Esophagus muscularis mucosa (tissue), 4 donors: ENCODE measurements at places on chromosomes 1 and 21. TPM values are rescaled to one million over a fixed set of nuclear protein-coding genes. Genes with fewer than 3 reads are reported as not detected.
A peak's percentile ranks its signal among the peaks of the same experiment; 100 is the strongest.

DNA sequence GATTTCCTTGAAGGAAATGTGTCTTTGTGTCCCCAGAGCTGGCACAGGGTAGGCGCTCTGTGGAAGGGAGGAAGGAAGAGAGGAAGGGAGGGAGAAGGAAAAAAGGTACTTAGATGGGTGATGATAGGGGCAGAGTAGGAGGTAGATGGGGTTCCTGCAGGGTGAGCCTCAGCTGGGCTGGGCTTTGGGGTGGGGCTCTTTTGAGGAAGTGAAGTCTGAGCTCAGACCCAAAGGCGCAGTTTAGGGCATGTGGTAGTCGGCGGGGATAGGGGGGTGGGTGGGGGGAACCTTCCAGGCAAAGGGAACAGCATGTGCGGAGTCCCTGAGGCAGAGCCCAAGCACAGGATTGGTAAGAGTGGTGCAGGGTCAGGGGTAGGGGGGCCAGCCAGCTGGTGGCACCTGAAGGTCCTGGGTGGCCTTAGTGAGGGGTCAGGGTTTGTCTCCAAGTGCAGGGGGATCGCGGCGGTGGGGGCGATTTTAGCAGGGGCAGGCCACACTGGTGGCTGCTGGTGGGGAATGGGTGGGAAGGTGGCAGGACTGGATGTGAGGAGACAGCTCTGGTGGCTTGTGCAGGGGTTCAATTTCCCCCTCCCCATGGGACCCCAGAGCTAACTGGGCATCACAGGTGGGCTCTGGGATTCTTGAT, 8.4 kb upstream of the HTR6 start:
- no peaks in the 10 kb centered on the region for H3K27me3 ChIP-seq
- H3K36me3 ChIP-seq = peaks cover 45% of the 10 kb centered on the region
- H3K4me3 ChIP-seq = no peak overlapping the region
- peaks cover 72% of the 10 kb centered on the region for H3K4me1 ChIP-seq

GRCh38 chr1:35447278-35447677, 109.9 kb downstream of the KIAA0319L start:
- no peaks in the 10 kb centered on the region for H3K27me3 ChIP-seq
- peaks cover 17% of the 10 kb centered on the region for H3K4me1 ChIP-seq
- peaks cover 39% of the 10 kb centered on the region for H3K36me3 ChIP-seq
- H3K4me3 ChIP-seq = no peak overlapping the region
- DNase-seq = no peak

AMPD1 gene
- not detected for total RNA-seq

DNA sequence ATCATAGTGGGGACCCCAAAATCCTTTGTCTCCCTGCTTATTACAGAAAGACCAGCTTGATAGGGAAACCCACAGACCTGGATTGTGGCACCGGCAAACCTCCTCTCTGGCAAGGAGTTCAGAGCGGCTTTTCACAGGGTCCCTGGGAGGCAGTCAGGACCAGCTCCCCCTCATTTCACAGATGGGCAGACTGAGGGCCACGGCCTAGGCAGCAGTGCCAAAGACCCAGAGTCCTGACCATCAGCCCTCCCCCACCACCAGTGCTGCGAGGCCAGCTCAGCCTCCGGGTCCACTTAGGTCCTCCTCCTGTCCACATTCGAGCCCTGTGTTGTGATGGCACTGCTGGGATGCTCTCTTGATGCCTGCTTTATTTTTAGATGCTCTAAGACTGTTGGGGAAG, 57.2 kb downstream of the CAMK2N1 start:
- H3K27me3 ChIP-seq = no peaks in the 10 kb centered on the region
- no peak overlapping the region for H3K27ac ChIP-seq
- no peak overlapping the region for H3K4me3 ChIP-seq
- DNase-seq = no peak
- no peaks in the 10 kb centered on the region for H3K36me3 ChIP-seq

DNA sequence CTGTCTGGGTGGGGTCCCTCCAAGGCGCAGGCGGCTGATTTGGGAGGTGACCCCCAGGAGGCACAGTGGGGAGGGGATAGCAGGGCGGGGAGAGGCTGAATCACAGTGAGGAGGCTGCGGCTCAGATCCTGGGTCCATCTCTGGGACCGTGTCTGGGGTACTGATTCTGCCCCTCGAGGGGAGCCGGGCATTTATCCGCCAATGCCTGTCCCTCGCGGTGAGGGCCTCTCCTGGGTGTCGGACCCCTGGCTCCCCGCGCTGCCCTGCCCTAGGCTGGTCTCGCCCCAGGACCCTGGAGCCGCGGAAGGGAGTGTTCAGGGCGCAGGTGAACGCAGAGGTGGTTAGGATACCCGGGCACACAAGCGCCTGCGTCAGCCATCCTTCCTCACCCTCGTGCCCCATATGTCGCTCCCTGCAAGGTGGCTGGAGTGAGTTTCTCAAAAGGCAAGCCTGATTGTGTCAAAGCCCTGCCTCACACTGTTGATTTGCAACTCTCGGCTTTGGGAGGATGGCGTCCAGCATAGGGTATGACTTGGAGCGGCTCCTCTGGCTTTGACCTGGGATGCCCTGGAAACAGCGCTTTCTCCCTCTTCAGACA, 530.9 kb downstream of the PTPRU start:
- no peak overlapping the region for H3K4me3 ChIP-seq
- no peak overlapping the region for H3K27ac ChIP-seq
- no peaks in the 10 kb centered on the region for H3K4me1 ChIP-seq
- peak; percentile 87 for DNase-seq
- no peaks in the 10 kb centered on the region for H3K36me3 ChIP-seq

MPL gene
- total RNA-seq = not detected

NEK2 gene
- not detected for total RNA-seq

GRCh38 chr21:33325222-33326067, 675 bp downstream of the IFNAR1 start:
- peak overlapping the region; percentile 99 for H3K4me3 ChIP-seq
- DNase-seq = peak; percentile 94
- H3K36me3 ChIP-seq = no peaks in the 10 kb centered on the region
- peak overlapping the region; percentile 94 for H3K27ac ChIP-seq
- H3K27me3 ChIP-seq = no peaks in the 10 kb centered on the region
- H3K4me1 ChIP-seq = peaks cover 27% of the 10 kb centered on the region

DNA sequence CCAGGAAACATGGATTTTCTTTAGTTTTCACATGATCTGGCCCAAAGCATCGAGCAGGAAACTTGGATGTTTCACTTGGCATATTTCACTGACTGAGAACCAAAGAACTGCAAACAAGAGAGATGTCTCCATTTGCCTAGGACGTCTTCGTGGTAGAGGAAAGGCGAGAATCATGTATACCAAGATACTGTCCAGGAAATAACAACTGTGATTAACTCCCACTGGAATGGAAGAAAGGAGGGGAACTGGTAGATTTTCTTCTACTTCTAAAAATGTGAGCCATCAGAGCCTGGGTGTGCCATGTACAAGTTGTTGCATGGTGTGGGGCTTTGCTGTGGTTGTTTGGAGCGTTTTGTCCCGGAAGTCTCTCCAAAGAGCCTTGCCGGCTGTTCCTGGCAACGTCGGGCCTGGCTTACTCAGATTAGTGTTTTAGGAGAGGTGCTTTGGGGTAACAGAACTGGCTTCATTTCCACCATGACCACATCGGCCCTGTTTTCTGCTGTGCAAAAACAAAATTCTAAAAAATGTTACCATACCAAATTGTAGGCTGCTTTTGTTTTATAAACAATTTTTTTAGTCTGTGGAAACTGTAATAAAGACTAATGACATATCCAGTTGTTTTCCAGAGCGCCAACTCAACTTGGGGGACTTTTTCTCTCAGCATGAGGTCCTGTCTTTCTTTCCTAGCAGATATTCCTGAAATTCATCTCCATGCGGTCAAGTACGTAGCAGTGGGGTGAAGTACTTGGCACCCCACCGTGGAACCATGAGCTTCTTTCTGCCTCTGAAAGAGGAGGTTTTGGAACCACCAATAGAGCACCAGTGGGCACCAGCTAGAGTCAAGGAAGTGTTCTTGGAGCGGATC, 118.3 kb downstream of the TM2D1 start:
- peak overlapping the region; percentile 73 for H3K27ac ChIP-seq
- DNase-seq = peak; percentile 94
- no peaks in the 10 kb centered on the region for H3K4me1 ChIP-seq
- no peak overlapping the region for H3K4me3 ChIP-seq
- H3K36me3 ChIP-seq = no peaks in the 10 kb centered on the region

HAO2 gene
- total RNA-seq = not detected

- H3K4me1 ChIP-seq = no peaks in the 10 kb centered on the region
- no peak overlapping the region for H3K4me3 ChIP-seq
- no peak for DNase-seq
- H3K36me3 ChIP-seq = no peaks in the 10 kb centered on the region
Measured at GRCh38 chr1:71817028-71817427, 465.3 kb downstream of the NEGR1 start.

KRTAP19-1 gene
- not detected for total RNA-seq

GRCh38 chr1:201508809-201509208, 1.9 kb upstream of the CSRP1 start:
- peaks cover 74% of the 10 kb centered on the region for H3K4me1 ChIP-seq
- H3K4me3 ChIP-seq = no peak overlapping the region
- H3K36me3 ChIP-seq = no peaks in the 10 kb centered on the region

THEM5 gene
- not detected for total RNA-seq

- no peak overlapping the region for H3K27ac ChIP-seq
- H3K4me3 ChIP-seq = no peak overlapping the region
- H3K27me3 ChIP-seq = no peaks in the 10 kb centered on the region
- peaks cover 31% of the 10 kb centered on the region for H3K4me1 ChIP-seq
Measured at GRCh38 chr1:206579747-206580437, 32.4 kb downstream of the EIF2D start.

- H3K36me3 ChIP-seq = no peaks in the 10 kb centered on the region
- peaks cover 10% of the 10 kb centered on the region for H3K4me1 ChIP-seq
- H3K4me3 ChIP-seq = no peak overlapping the region
- H3K27ac ChIP-seq = no peak overlapping the region
- H3K27me3 ChIP-seq = no peaks in the 10 kb centered on the region
Measured at GRCh38 chr1:221099747-221100595, 220.7 kb downstream of the HLX start.

DNA sequence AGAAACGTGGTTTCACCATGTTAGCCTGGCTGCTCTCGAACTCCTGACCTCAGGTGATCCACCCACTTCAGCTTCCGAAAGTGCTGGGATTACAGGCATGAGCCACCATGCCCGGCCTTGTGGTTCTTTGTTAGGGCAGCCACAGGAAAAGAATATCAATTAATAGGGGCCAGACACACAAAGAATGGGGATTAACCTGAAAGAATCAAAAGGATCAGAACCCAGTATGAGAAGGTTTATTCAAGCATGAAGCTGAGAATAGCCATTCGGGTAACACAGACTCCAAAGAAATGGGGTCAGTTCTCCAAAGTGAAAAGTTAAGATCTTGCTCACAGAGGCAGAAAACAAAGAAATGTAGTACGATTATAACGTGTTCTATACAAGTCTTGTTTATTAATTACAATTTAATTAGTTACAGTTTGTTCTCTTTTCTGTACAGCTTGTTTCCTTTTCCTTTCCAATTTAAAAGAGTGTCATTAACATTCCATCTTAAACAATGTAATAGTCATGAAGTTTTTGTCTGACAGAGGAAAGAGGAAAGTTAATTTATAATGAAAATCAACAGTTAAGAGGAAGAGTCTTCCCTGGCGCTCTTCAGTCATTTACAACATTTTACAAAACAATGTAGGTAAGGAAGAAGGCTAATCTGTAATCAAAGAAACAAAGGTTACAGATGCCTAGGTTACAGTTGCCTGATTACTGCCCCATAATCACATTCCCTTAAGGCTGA, 51.3 kb upstream of the SLC45A1 start:
- no peaks in the 10 kb centered on the region for H3K36me3 ChIP-seq
- H3K4me3 ChIP-seq = no peak overlapping the region
- no peak for DNase-seq
- peaks cover 30% of the 10 kb centered on the region for H3K4me1 ChIP-seq
- peak overlapping the region; percentile 87 for H3K27ac ChIP-seq

GRCh38 chr1:19723874-19724273, 59.2 kb downstream of the HTR6 start:
- no peaks in the 10 kb centered on the region for H3K27me3 ChIP-seq
- H3K36me3 ChIP-seq = peaks cover 43% of the 10 kb centered on the region
- H3K4me3 ChIP-seq = no peak overlapping the region
- no peak for DNase-seq
- H3K27ac ChIP-seq = no peak overlapping the region
- H3K4me1 ChIP-seq = peaks cover 13% of the 10 kb centered on the region

DNA sequence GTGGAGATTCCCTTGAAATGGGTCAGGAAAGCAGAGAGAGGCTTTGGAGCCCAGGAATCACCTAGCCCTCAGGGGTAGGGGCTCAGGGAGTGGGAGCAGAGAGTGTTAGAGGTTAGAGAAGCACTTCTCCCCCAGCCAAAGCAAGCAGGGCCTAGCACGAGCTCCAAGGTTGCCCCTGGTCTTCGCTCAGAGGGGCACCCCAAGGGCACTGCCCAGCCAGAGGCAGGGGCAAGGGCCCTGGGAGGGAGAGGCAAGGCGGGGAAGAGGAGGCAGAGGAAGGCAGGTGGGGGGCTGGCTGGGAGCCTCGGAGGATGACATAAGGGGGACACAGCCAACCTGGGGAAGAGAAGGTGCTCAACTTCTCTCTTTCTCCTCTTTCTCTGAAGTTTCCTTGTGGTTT, 71.9 kb downstream of the CASZ1 start:
- no peaks in the 10 kb centered on the region for H3K36me3 ChIP-seq
- no peak overlapping the region for H3K4me3 ChIP-seq
- H3K27me3 ChIP-seq = no peaks in the 10 kb centered on the region

BLACAT1 gene
- total RNA-seq = not detected

GRCh38 chr1:18751425-18751824, 108.0 kb downstream of the TAS1R2 start:
- no peaks in the 10 kb centered on the region for H3K27me3 ChIP-seq
- no peaks in the 10 kb centered on the region for H3K36me3 ChIP-seq
- no peak overlapping the region for H3K4me3 ChIP-seq
- no peaks in the 10 kb centered on the region for H3K4me1 ChIP-seq
- no peak overlapping the region for H3K27ac ChIP-seq

PPIAL4G gene
- not detected for total RNA-seq

FAM177B gene
- total RNA-seq = not detected

DNA sequence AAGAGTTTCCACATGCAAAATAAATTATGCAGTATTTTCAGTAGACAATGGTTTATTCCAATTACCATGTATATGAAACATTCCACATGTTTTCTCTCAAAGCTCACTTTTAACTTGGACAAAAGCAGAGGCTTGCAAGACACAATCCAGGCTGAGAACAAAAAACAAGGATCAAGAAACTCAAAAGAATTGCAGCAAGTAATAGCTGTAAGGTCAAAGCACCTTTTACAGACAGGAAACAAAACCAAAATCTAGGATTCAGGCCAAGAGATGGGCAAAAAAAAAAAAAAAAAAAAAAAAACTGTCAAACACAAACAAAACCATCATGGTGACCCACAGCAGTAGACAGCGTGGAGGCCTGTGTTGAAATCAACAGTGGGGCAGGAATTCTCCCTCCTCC, 9.3 kb downstream of the RGS1 start:
- no peaks in the 10 kb centered on the region for H3K27me3 ChIP-seq
- no peaks in the 10 kb centered on the region for H3K36me3 ChIP-seq
- DNase-seq = no peak
- peaks cover 4% of the 10 kb centered on the region for H3K4me1 ChIP-seq
- no peak overlapping the region for H3K4me3 ChIP-seq
